SK-N-SH (cell line): ENCODE measurements at places on chromosomes 7 and 10.

GRCh38 chr7:158030566-158030965 is 557.1 kb downstream of the PTPRN2 start:
- H3K4me3 ChIP-seq = no peak overlapping the region
- H3K27ac ChIP-seq = no peak overlapping the region
- no peak for DNase-seq
- H3K36me3 ChIP-seq = no peaks in the 10 kb centered on the region

GRCh38 chr10:4651404-4652037 is 174.5 kb upstream of the AKR1E2 start:
- no peak overlapping the region for H3K4me3 ChIP-seq
- no peak overlapping the region for H3K27ac ChIP-seq
- no peaks in the 10 kb centered on the region for H3K27me3 ChIP-seq
- no peak for DNase-seq

DNA sequence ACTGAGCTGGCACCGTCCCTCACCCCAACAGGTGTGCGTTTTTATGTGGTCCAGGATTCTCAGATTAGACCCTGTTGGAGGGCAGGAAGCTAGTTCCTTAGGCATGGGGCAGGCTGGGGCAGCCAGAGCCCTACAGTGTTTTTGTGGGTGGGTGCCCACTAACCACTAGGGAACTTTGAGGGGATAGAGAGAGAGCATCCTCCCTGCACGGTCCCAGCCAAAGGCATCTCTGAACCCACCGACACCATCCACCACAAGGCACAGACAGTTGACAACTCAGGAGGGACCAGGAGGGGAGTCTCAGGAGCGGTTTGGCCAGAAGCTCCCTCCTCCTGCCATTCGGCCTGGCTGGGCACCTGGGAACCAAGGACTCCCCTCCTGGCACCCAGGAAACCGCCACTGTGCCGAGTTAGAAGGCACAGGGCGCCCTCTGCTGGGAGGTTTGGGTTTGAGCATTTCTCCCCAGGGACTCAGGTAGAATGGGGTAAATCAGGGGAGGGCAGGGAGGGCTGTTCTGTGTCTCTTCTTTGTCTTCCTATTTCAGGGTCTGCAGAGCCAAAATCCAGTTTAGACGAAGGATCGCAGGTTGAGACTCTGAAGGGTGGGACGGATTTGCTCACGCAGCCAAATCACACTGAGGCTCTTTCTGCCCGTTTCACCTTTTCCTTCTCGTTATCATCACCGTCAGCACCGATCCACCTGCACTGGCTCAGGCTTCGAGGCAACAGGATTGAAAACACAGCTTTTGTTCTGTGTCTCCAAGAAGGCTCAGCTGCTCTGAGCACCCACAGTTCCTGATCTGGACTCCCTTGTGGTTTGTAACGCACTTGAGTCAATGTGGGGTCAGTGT is 84.8 kb upstream of the COL13A1 start:
- peaks cover 7% of the 10 kb centered on the region; the same call in 1 of the 2 replicates for H3K27me3 ChIP-seq
- peak; percentile 84 for DNase-seq
- H3K27ac ChIP-seq = no peak overlapping the region
- no peak overlapping the region; the same call in 1 of the 2 replicates for H3K4me3 ChIP-seq
- H3K36me3 ChIP-seq = no peaks in the 10 kb centered on the region

DNA sequence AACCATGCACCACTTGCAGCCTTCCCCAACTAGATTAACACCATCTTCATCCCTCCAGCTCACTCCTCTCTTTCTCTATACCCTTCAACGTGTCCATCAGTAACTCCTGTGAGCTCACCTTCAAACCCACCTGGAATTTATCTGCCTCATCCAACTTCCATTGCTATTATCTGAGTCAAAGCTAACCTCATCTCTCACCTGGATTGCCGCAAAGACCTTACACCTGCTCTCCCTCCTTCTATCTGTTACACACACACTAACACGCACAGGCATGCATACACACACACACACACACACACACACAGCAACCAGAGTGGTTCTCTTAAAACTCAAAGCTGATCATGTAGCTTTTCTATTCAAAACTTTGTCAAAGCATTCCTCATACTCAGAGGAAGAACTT is 3.8 kb upstream of the TFEC start:
- no peak overlapping the region for H3K27ac ChIP-seq
- DNase-seq = no peak
- no peak overlapping the region for H3K4me3 ChIP-seq
- H3K27me3 ChIP-seq = no peaks in the 10 kb centered on the region
- no peaks in the 10 kb centered on the region for H3K36me3 ChIP-seq

- no peaks in the 10 kb centered on the region for H3K27me3 ChIP-seq
- no peak overlapping the region for H3K4me3 ChIP-seq
- no peak for DNase-seq
- H3K27ac ChIP-seq = no peak overlapping the region
These were observed 23.8 kb upstream of the LARP4B start for GRCh38 chr10:955127-955819.

GRCh38 chr7:140085447-140085846 is 22.7 kb upstream of the PARP12 start:
- H3K4me1 ChIP-seq = no peaks in the 10 kb centered on the region
- H3K4me3 ChIP-seq = no peak overlapping the region
- H3K36me3 ChIP-seq = peaks cover 23% of the 10 kb centered on the region; the same call in 1 of the 2 replicates
- no peak for DNase-seq

GRCh38 chr10:71270301-71271220 is 48.5 kb upstream of the SLC29A3 start:
- no peaks in the 10 kb centered on the region for H3K36me3 ChIP-seq
- H3K4me3 ChIP-seq = no peak overlapping the region; the same call in 1 of the 2 replicates
- peak overlapping the region; percentile 68; the same call in 1 of the 2 replicates for H3K27ac ChIP-seq

- H3K27ac ChIP-seq = no peak overlapping the region
- peak; percentile 88 for DNase-seq
- H3K4me1 ChIP-seq = no peaks in the 10 kb centered on the region
- no peaks in the 10 kb centered on the region for H3K27me3 ChIP-seq
These were observed 39.6 kb upstream of the HSPB1 start for GRCh38 chr7:76262683-76263402.

DNA sequence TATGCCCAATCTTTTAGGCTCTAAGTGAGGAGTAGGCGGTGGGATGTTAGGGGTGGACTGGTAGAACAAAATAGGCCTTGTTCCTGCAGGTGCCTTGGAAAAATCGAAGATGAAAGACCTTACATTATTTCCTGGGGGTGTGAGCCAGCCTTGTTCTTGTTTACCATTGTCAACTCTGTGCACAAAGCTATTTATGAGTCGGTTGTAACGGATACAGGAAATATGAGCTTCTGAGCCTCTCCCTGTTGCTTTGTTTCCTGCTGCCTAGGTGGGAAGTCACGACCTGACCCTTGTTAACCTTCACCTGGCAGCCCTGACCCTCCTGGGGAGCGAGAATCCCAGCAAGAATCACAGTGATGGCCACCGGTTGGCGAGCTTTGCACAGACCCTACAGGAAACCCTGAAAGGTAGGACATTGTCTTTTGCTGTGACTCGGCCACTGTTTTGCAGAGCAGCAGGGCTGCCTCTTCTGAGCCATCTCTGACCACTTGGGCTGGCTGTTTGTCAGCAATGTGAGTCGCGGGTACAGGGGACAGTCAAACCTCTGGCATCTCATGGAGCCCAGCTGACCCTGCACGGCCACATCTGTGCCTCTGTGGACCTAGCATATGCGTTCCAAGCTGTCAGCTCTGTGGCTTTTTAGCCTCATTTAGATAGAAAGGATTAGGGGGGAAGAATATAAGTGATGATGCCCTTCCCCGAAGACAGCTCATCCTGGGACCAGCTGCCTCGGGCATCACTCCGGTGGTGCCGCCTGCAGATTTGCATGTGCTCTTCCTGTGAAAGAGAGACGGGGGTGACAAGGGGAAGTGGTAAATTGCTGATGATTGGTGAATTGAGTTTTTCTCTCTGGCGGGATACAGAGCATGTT is 102.1 kb upstream of the ANLN start:
- peaks cover 3% of the 10 kb centered on the region; the same call in 1 of the 2 replicates for H3K4me1 ChIP-seq
- no peak overlapping the region for H3K4me3 ChIP-seq
- DNase-seq = peak; percentile 54
- H3K27me3 ChIP-seq = no peaks in the 10 kb centered on the region
- peaks cover 3% of the 10 kb centered on the region for H3K36me3 ChIP-seq

DNA sequence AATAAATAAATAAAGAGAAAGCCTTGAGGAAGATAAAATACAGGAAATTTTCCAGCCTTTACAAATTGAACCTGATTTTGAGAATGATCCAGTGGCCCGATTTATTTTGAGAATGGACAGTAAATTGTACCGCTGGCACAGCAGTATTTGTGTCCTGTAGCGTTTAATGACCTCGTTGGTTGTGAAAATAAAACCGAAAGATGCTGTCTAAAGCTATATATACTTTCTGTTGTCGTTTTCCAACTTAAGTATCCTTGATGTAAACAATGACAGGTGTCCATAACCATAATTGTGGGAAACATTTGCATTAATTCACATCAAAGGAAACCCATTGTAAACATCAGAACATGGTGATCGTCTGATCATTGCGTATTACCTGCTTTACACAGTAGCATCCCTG is 38.8 kb downstream of the TBXAS1 start:
- H3K27ac ChIP-seq = no peak overlapping the region
- no peaks in the 10 kb centered on the region for H3K27me3 ChIP-seq
- H3K36me3 ChIP-seq = no peaks in the 10 kb centered on the region
- H3K4me1 ChIP-seq = no peaks in the 10 kb centered on the region

DNA sequence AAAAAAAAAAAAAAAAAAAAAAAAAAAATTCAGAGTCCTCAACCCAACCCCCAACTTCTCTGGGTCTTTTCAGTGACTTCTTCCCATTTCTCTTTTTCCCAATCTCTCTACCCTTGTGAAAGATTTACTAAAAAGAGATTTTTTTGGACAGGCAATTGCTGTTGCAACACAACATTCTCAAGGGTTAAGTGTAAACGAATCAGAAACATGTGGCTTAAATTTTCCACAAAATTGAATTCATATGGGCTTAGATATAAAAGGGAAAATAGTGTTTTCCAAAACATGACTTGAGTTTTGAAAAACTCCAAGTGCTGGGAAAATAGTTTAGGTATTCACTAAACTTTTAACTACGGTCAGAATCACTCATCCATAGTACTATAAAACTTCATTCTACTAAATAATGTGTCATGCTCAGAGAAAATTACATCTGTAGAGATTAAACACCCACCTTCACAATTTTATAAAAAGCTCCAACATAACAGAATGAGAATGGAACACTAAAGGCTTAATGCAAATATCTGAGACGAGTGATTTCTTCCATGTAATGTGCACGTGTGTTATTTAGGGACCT is 643.1 kb downstream of the PARD3 start:
- no peak for DNase-seq
- H3K27me3 ChIP-seq = no peaks in the 10 kb centered on the region
- no peaks in the 10 kb centered on the region for H3K4me1 ChIP-seq
- H3K27ac ChIP-seq = peak overlapping the region; percentile 53

DNA sequence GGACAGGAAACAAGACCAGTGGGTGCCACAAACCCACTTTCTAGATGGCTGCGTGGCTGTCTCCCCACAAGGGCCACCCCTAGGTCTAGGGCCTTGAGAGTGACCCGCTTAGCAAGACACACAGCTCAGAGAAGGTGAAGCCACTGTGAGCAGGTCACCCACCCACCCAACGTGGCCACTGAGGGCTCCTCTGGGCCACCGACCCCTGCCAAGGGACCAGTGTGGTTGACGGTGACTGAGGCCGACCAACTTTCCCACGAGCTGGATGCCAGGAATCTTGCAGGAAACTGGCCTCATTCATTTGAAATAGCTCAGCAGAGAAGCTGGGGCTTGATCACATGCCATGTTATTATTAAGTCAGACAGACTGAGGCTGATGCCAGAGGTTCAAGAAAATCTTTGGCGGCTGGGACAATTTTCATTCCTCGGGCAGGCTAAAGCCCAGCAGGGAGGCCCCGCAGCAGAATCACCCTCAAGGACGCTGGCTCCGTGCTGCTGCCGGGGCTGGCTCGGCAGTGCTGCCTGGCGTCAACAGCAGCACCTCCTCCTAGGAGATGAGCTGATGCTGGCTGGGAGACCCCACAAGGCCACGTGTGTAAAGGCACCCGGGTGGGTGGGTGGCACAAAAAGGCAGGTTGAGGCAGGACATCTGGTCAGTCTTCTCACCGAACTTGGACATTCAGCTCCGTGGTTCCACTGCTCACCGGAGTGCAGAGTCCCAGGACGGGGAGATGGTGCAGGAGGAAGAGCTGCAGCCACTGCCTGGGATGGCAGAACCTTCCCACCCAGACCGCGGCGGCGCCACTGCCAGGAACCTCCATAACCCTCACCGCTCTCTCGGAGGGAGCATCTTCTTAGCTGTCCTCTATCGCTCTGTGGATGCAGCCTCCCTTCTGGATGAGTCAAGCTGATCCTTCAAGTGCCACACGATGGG is 57.8 kb downstream of the ZRANB1 start:
- H3K27me3 ChIP-seq = no peaks in the 10 kb centered on the region
- no peak overlapping the region for H3K4me3 ChIP-seq
- peaks cover 64% of the 10 kb centered on the region; the same call in 1 of the 2 replicates for H3K4me1 ChIP-seq
- DNase-seq = peak; percentile 27
- peak overlapping the region; percentile 94 for H3K27ac ChIP-seq

- no peaks in the 10 kb centered on the region for H3K27me3 ChIP-seq
- no peak overlapping the region for H3K27ac ChIP-seq
- no peak overlapping the region for H3K4me3 ChIP-seq
- H3K36me3 ChIP-seq = no peaks in the 10 kb centered on the region
- H3K4me1 ChIP-seq = no peaks in the 10 kb centered on the region
- no peak for DNase-seq
These were observed 597.5 kb upstream of the PFKP start for GRCh38 chr10:2469802-2470201.

DNA sequence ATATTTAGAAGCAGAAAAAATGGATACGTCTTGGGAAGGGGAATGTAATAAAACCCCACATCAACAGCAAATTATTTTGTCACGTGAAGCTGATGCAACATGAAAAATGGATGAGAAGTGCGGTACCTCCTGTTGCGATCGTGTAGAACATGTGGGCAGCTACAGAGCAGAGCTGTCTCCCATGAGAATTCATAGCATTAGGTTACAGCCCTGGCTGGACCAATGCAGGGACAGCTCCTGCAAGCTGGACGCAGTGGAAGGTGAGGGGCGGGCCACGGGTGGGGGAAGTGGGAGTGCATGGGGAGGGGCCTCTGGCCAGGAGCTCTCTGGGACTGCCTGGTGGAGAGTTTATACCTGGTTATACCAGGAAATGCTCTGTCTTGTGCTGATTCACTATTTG is 120.3 kb downstream of the GATA3 start:
- no peaks in the 10 kb centered on the region for H3K27me3 ChIP-seq
- H3K36me3 ChIP-seq = no peaks in the 10 kb centered on the region
- no peak overlapping the region for H3K4me3 ChIP-seq
- H3K27ac ChIP-seq = no peak overlapping the region
- no peak for DNase-seq

DNA sequence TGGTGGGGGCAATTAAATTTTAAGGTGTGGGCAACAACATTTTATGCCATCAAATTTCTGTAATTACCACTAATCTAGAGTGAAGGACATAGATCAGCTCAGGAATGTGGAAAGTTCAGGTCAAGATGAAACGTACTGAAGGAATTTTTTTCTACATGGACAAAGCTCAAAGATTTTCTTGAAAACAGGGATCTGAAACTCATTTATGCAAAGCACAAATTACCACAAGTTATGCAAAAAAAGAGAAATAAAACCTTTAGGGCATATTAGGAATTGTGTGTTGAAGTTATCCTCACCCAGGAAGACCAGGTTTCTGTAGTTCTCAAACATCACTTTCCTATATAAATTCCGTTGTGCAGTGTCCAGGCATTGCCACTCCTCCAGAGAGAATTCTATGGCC is 18.9 kb downstream of the ZNF680 start:
- H3K4me3 ChIP-seq = no peak overlapping the region
- H3K27me3 ChIP-seq = no peaks in the 10 kb centered on the region
- no peaks in the 10 kb centered on the region; the same call in 1 of the 2 replicates for H3K4me1 ChIP-seq
- no peak for DNase-seq

- DNase-seq = no peak
- no peaks in the 10 kb centered on the region for H3K36me3 ChIP-seq
- no peaks in the 10 kb centered on the region for H3K27me3 ChIP-seq
- H3K4me3 ChIP-seq = no peak overlapping the region
- no peaks in the 10 kb centered on the region for H3K4me1 ChIP-seq
These were observed 38.3 kb downstream of the LRRC18 start for GRCh38 chr10:48901319-48901718.
